Glomerular endothelial cell (primary cell): ENCODE measurements at places on chromosomes 3 and 15. TPM values are rescaled to one million over a fixed set of nuclear protein-coding genes. Genes with fewer than 3 reads are reported as not detected.

BFSP2 gene
- total RNA-seq: not detected in 2 replicates

CLDN16 gene
- 0.06 and 2.5 TPM in 2 replicates for total RNA-seq

GOLGA8G gene
- total RNA-seq: not detected in 2 replicates

EPHA3 gene
- 0.34 and 1.1 TPM in 2 replicates for total RNA-seq

ACAN gene
- total RNA-seq: 0.19 and 2.2 TPM in 2 replicates

SMAD6 gene
- total RNA-seq: 4.7 and 15.6 TPM in 2 replicates

BUB1B gene
- total RNA-seq: 14.0 and 15.2 TPM in 2 replicates

POPDC2 gene
- total RNA-seq: 1.3 and 1.6 TPM in 2 replicates

GRM7 gene
- total RNA-seq: 0.06 TPM in 1 of 2 replicates, not detected in the other

SCN11A gene
- total RNA-seq: 0.15 and 0.23 TPM in 2 replicates

SEMA3F gene
- 95.6 and 106 TPM in 2 replicates for total RNA-seq

LSAMP gene
- 2.1 and 12.9 TPM in 2 replicates for total RNA-seq

KCNMB2 gene
- total RNA-seq: 0.23 and 0.39 TPM in 2 replicates

CASR gene
- total RNA-seq: not detected in 2 replicates

LTF gene
- total RNA-seq: not detected in 2 replicates

VGLL3 gene
- total RNA-seq: 1.1 and 7.2 TPM in 2 replicates

GP5 gene
- total RNA-seq: 0.29 TPM in 1 of 2 replicates, not detected in the other

RYR3 gene
- total RNA-seq: 0.44 TPM in 1 of 2 replicates, not detected in the other

REC114 gene
- total RNA-seq: not detected in 2 replicates

NR2E3 gene
- 0.10 and 0.41 TPM in 2 replicates for total RNA-seq

HRH1 gene
- total RNA-seq: 13.3 and 23.5 TPM in 2 replicates

EPHA6 gene
- total RNA-seq: 0.23 TPM in 1 of 2 replicates, not detected in the other

EBLN2 gene
- 0.78 and 4.9 TPM in 2 replicates for total RNA-seq

AGBL1 gene
- total RNA-seq: not detected in 2 replicates

KIF9 gene
- total RNA-seq: 13.9 TPM in 2 replicates

HHLA2 gene
- not detected in 2 replicates for total RNA-seq

CYP8B1 gene
- not detected in 2 replicates for total RNA-seq

CYP1A2 gene
- not detected in 2 replicates for total RNA-seq

CAMK2N2 gene
- total RNA-seq: 0.58 TPM in 1 of 2 replicates, not detected in the other

RARRES1 gene
- total RNA-seq: 1.3 and 4.8 TPM in 2 replicates

GPR160 gene
- total RNA-seq: 6.9 and 7.9 TPM in 2 replicates

WDR93 gene
- total RNA-seq: not detected in 2 replicates

SLC12A8 gene
- 1.4 and 1.9 TPM in 2 replicates for total RNA-seq

SPATA12 gene
- 0.15 and 0.18 TPM in 2 replicates for total RNA-seq

SRPRB gene
- 40.1 and 49.5 TPM in 2 replicates for total RNA-seq

PRKCD gene
- total RNA-seq: 9.8 and 12.1 TPM in 2 replicates

SI gene
- total RNA-seq: not detected in 2 replicates

SMCO1 gene
- not detected in 2 replicates for total RNA-seq

XCR1 gene
- total RNA-seq: not detected in 2 replicates

SLCO2A1 gene
- 1.6 and 2.2 TPM in 2 replicates for total RNA-seq

C2CD4A gene
- total RNA-seq: 0.05 and 1.1 TPM in 2 replicates

MCF2L2 gene
- 3.1 and 3.6 TPM in 2 replicates for total RNA-seq
